ENCODE measurements at places on chromosomes 16 and 17. TPM values are rescaled to one million over a fixed set of nuclear protein-coding genes. Genes with fewer than 3 reads are reported as not detected.

DNA sequence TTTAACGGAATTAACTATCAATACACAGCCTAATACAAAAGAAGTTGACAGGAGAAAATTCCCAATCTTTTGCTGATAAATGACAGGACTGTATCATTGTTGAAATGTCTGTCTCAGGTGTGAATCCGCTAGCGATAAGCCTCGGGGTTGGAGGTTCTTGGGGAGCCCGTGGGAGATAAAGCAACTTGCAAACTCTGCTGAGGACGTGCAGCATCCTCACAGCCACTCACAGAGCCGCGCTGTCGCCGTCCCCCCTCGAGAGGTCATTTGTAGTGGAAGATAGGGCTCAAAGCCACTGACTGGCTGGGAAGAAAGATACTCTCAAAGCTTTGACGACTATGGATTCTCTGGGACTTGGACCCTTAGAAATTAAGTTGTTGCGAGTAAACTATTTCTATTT is 17.0 kb downstream of the MAP1LC3B start:
- DNase-seq: no peak

DNA sequence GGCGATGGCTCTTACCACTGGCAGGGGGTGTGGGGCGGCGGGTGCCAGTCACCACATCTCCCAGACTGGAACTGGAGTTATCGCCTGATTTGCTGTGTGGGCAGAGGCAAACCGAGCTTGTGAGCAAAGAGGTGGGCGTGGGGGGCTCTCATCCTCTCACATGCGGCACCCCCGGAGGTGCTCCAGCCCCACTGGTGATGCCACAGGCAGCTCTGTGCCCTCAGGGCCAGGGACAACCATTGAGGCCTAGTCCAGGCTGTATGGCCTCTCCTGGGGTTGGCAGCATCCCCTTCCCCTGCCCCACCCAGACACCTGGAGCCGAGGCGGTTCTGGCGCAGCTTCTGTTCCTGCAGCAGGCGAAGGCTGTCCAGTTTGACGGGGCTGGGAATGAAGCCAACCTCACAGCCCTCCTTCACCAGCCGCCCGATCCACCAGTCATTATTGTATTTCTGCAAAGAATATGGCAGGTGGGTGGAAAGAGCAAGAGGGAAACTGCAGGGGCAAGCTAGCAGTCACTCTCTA is 10.9 kb downstream of the CACNB1 start:
- DNase-seq: no peak

- no peak for DNase-seq
Measured at GRCh38 chr17:77223642-77224420, 83.1 kb downstream of the SEC14L1 start.

Gene CD300E
- polyA plus RNA-seq: 0.22 TPM

Gene PIRT
- not detected for polyA plus RNA-seq

DNA sequence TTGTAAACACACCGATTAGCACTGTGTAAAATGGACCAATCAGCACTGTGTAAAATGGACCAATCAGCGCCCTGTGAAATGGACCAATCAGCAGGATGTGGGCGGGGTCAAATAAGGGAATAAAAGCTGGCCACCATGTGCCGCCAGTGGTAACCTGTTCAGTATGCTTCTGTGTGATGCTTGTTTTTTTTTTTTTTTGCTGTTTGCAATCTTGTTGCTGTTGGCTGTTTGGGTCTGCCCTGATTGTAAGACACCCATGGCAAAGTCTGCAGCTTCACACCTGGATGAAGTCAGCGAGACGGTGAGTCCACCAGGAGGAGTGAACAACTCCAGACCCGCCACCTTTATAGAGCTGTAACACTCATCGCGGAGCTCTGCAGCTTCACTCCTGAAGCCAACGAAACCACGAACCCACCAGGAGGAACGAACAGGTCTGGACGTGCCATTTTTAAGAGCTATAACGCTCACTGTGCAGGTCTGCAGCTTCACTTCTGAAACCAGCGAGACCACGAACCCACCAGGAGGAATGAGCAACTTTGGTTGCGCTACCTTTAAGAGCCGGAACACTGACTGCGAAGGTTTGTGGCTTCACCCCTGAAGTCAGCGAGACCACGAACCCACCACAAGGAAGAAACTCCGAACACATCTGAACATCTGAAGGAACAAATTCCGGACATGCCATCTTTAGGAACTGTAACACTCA is 85.0 kb upstream of the MED9 start:
- DNase-seq: no peak

GRCh38 chr16:83967838-83968305 is at the start of gene NECAB2:
Gene NECAB2, plus strand, starts transcription at chr16:83968244. Its CDS starts 405 bp downstream, at chr16:83968649.
- DNase-seq: no peak

DNA sequence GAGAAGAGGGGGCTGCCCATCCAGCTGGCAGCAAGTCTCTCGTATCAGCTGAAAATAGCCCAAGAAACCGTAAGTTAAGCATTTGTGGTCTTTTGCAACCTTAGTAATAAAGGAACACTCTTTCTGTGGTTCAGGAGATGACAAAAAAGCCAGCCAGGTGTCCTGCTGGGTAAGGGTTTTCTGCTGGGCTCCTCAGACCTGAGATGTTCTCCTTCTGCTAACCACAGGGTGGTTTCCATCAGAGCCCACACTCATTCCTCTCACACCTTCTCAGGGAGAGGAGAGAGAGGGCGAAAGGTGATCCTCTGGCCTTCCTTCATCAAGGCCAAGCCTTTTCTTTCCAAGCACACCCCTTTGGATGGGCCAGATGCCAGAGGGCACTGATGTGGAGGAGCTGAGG is 70.7 kb downstream of the TEX14 start:
- DNase-seq: no peak

Gene TP53TG3C
- not detected for polyA plus RNA-seq

DNA sequence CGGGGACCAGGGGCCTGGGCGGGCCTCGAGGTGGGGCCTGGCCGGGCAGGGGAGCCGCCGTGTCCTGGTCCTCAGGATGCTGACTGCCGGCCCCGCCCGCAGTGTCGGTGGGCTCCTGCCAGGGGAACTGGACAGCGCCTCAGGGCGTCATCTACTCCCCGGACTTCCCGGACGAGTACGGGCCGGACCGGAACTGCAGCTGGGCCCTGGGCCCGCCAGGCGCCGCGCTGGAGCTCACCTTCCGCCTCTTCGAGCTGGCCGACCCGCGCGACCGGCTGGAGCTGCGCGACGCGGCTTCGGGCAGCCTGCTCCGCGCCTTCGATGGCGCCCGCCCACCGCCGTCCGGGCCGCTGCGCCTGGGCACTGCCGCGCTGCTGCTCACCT is 2.3 kb upstream of the PAQR4 start:
- DNase-seq: no peak

Gene BPTF
- 132 TPM for polyA plus RNA-seq

DNA sequence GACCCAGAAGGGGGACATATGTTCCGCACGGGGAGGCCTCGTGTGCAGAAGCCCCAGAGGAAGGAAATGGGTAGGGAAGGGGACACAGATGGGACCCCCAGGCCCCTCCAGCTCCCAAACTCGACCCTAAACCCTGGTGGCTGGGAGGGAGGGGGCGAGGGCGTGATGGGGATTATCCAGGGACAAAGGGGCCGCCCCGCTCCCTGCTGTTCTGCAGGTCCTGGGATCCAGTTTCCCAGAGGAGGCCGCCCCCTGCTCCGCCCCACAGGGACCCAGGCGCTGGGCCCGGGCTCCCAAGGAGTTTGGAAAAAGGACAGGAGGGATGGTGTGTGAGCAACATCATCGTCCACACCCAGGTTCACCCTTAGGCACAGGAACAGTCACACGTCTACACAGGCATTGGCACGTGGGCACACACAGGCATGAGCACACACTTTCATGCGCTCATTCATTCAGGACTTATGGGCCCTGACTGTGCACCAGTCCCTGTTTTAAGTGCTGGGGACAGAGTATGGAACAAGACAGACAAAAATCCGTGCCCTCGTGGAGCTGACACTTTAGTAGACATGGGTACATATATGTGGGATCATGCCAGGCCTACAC is 12.8 kb upstream of the FBXL19 start:
- no peak for DNase-seq

Gene TBC1D28
- not detected for polyA plus RNA-seq

Gene KRTAP1-5
- not detected for polyA plus RNA-seq

DNA sequence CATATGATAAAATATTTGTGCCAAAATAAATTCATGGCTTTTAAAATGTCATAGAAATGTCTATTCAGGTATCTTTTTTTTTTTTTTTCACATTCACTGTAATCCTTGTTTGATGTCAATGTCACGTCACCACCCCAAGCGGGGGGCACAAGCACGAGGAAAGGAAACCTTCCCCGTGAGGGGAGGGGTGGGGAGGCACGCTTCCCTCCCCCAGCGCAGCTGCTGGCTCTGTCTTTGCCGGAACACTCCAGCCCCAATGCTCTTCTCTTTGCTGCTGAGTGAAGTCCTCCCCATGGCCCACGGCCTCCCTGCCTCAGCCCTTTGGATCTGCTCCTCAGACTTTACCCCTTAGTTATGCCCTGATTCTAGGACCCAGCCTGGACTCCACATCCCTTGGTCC is 1.5 kb downstream of the SLC35G3 start:
- DNase-seq: no peak

- DNase-seq: no peak
Measured at GRCh38 chr16:15764112-15764511, 92.7 kb downstream of the MYH11 start.

Gene TP53TG3
- polyA plus RNA-seq: not detected

DNA sequence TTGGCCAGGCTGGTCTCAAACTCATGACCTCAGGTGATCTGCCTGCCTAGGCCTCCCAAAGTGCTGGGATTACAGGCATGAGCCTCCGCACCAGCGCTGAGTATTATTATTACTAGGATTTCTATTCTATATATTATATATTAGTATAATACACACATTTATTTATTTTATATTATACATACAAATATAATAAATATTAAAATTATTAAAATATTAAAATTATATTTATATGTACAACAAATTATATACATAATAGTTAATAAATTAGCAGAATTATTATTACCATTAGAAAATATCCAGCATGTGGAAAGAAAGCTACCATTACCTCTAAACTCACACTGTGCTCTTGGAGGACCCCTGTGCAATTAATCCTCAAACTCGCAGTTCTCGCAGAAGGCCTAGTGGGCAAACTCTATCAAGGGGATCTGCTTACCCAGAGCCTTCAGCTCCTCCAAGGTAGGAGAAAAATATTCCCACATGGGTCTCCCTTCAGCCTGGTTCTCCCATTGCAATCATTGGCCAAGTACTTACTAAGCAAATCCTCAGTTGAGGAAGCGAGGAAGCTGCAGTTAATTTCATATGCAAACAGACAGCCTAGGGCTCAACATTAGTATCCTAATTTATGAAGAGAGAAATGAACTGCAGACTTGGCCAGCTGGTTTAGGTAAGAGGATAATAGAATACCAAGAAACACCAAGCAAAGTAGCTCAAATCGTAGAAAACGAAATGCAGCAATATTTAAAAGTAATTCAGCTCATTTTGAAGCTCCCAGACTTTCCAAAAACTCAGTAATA is 241.4 kb upstream of the IRX5 start:
- no peak for DNase-seq

Gene EFCAB5
- polyA plus RNA-seq: 2.0 TPM

- no peak for DNase-seq
Measured at GRCh38 chr17:39393736-39394135, 7.7 kb downstream of the FBXL20 start.

DNA sequence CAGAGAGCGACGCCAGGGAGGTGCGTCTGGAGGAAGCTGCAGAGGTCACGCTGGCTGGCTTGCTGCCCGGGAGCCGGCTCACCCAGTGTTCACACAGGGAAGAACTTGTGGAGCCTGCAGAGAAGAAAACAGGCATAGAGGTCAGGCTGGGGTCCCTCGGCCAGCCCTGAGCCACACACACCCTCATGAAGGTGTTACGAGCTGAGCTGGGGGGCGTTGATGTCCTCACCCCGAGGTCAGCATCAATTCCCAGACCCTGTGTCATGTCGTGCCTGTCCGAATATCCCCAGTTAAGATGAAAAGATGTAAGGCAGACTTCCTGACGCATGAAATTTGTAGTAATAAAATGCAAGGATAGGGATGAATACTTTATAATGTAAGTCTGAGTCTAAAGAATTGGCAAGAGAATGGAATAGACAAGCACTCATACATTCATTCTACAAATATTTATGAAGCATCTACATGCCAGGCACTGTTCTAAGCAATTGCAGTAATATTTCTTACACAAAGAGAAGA is 77.1 kb downstream of the USP31 start:
- no peak for DNase-seq

- no peak for DNase-seq
Measured at GRCh38 chr17:18187821-18188761, 4.5 kb downstream of the ALKBH5 start.

Gene KCNJ16
- polyA plus RNA-seq: 102 TPM
